ENCODE measurements at places on chromosomes 7 and 10.
A peak's percentile ranks its signal among the peaks of the same experiment; 100 is the strongest.

GRCh38 chr10:119441921-119442757 is 100.4 kb downstream of the RGS10 start:
- DNase-seq = no peak

GRCh38 chr10:73744664-73744975 is 448 bp downstream of the SEC24C start:
- peak; percentile 58 for DNase-seq

DNA sequence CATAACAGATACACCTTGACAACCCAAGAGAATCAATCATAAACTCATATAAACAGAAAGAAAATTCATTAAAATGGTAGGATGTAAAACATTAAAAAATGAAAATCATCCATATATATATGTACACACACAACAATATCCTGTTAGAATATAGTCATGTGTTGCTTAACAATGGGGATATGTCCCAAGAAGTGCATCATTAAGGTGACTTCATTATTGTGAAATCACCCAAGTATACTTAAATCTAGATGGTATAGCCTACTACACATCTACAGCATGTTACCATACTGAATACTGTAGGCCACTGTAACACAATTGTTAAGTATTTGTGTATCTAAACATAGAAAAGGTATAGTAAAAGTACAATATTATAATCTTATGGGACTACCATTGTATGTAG is 115.8 kb upstream of the TMEM168 start:
- DNase-seq = no peak

DNA sequence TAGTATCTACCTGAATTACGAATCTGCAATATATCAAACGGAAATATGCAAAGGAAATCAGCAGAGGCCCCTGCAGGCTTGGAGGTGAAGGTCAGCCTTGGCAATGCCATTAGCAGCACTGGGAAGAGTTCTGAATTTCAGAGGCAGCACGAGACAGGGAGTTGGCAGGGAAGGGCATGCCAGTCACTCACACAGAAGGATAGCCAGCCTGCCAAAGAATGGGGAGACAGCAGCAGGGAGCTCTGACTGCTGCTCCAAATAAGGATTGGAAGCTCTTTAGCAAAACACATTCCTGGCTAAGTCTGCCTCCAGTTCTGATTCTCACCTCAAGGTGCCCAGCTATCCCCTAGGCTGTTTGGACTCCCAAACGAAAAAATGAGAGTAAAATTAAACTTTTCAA is 188.0 kb downstream of the PDE1C start:
- DNase-seq = no peak

DNA sequence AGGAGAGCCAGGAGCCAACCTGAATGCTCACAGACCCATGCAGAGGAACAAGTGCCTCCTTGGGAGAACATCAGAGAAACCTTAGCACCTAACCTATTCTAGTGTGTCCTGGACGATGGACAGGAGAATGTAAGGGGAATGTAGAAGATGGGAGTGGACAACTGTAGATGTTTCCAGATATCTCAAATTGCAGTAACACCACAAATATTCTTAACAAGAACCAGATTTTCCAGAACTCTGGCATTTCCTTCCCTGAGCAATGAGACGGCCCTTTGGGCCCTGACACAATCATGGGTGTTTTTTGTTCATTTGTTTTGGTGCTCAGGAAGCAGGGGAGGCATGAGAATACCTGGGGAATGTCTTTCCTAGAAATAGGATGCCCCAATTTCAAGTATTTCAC is 196.1 kb upstream of the PRSS1 start:
- no peak for DNase-seq

DNA sequence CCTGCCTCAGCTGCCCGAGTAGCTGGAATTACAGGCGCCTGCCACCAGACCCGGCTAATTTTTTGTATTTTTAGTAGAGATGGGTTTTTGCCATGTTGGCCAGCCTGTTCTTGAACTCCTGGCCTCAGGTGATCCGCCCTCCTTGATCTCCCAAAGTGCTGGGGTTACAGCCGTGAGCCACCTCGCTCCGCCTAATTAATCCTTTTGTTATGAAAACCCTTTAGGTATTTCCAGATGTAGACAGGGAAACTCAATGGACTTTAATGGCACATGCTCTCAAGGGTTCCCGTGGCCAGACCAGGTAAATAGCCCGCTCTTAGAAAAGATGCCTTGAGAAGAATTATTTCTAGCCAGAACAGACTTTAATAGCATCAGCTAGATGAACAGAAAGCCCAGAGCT is 19.7 kb upstream of the EXOC4 start:
- no peak for DNase-seq

- no peak for DNase-seq
Observed at GRCh38 chr7:65812281-65812680, 60.6 kb upstream of the VKORC1L1 start.

DNA sequence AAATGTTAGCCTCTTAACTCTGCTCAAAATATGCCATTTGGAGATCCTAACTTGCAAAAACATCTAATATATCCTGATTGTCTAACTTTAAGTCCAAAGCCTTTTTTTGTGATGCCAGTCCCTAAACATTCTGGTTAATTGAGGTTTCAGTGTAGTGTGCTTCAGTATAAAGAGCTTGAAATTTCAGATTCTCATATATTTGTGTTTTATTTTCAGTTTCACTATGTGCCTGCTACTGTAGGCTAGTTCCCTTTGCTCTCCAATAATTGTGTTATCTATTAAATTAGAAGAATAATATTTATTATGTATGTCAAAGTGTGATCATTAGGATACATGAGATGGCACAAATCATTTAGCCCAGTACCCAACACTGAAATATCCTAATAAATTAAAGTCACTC is 1361.2 kb downstream of the XPNPEP1 start:
- no peak for DNase-seq

GRCh38 chr10:47299611-47300428 is at the start of gene GDF10:
Gene GDF10 (plus strand): TSS chr10:47300197. CDS start chr10:47300652, 455 bp downstream.
- no peak for DNase-seq

GRCh38 chr10:6647811-6648526 is 67.9 kb upstream of the PRKCQ start:
- peak; percentile 47 for DNase-seq

- no peak for DNase-seq
Observed at GRCh38 chr10:76169246-76169645, 737.8 kb downstream of the LRMDA start.

GRCh38 chr7:87600130-87601124 is at the start of gene ABCB1:
Gene ABCB1 (minus strand): TSS chr7:87600884. CDS start chr7:87600184, 700 bp downstream.
- peak; percentile 66 for DNase-seq

DNA sequence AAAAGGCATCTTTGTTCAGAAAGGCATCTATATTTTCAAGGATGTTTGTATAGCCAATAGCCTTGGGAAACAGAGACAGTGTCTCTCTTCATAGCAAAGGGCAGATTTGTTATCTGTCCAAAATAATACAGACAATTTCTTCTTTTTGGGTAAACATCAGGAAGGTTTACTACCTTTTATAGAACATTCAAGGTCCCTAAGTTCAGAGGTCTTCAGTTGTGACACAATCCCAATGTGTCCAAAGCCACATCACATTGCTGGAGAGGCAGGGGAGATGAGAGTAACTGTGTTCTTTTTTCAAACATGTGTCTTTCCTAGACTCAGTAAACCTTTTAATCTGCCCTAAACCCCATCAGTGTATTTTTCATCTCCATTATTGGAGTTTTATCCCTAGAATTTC is 33.6 kb upstream of the FAM13C start:
- DNase-seq = no peak

DNA sequence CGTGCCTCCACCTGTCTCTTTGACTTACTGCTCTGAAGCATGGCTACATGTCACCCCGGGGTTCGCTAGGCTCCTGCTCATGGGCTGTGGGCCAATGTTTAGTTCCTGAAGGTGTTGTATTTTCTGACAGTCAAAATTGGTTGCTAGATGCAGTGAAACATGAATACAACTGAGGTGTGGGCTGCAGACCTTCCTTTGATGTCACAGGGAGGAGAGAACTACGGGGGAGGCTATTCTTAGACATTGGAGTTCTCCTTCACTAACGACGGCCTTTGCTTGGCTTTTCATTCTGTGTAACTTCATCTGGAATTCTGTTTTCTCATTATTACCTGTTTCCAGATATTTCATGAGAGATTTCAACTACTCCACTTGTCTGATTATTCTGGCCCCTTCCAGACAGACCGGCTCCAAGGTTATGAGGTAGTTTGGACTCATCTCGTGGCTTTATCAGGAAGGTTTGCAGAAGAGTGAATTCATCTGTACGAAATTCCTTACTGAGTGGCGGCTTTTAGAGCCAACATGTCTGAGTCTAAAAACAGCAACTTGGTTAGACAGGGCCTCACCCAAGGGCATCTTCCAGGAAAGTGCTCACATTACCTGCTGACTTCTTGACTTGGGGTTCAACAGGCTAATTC is 774.7 kb downstream of the SUGCT start:
- DNase-seq = no peak

GRCh38 chr7:92714767-92715166 is 121.6 kb downstream of the CDK6 start:
- no peak for DNase-seq

DNA sequence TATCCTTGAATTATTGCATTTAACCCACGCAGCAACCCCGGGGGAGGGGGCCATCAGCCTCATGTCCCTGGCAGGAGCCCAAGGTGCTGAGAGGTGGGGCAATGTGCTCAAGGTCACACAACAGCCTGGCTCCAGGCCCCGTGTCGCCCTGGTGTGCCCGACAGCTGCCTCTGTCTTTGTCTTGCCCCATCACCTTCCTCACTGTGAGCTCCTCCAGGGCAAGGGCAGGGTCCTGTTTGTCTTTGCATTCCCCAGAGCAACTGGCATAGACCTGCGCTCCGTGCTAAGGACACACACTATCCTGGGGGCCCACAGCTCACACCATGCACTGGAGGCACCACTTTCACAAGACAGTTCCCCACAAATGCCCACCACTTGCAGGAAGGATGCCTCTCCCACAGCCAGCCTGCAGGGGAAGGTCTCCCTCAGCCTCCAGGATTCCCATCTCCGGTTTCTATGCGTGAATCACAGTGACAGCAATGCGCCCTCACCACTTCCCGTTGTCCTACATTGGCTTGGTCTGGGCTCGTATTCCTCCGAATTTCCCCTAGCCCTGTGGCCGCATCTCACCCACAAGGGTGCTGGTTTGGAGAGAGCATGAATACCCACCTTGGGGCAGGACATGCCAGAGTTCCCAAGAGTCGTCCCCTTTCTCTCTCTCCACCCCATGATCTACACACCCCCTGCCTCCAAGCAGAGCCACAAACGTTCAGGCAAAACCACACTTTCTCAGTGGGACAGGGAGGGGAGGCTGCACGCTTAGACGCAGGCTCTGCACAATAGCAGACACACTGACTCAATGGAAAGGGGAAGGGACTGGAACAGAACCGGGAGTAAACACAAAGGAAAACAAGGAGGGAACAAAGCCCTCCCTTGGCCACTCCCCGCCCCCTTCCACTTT is 10.3 kb downstream of the ITPRIP start:
- DNase-seq = no peak

- DNase-seq = no peak
Observed at GRCh38 chr10:13673156-13673555, 86.4 kb downstream of the PRPF18 start.

- DNase-seq = peak; percentile 36
Observed at GRCh38 chr7:25821225-25821624, 330.8 kb upstream of the NFE2L3 start.

- no peak for DNase-seq
Observed at GRCh38 chr7:134446923-134447322, 12.0 kb downstream of the AKR1B1 start.

- DNase-seq = no peak
Observed at GRCh38 chr10:100192350-100192749, 6.5 kb upstream of the ERLIN1 start.

DNA sequence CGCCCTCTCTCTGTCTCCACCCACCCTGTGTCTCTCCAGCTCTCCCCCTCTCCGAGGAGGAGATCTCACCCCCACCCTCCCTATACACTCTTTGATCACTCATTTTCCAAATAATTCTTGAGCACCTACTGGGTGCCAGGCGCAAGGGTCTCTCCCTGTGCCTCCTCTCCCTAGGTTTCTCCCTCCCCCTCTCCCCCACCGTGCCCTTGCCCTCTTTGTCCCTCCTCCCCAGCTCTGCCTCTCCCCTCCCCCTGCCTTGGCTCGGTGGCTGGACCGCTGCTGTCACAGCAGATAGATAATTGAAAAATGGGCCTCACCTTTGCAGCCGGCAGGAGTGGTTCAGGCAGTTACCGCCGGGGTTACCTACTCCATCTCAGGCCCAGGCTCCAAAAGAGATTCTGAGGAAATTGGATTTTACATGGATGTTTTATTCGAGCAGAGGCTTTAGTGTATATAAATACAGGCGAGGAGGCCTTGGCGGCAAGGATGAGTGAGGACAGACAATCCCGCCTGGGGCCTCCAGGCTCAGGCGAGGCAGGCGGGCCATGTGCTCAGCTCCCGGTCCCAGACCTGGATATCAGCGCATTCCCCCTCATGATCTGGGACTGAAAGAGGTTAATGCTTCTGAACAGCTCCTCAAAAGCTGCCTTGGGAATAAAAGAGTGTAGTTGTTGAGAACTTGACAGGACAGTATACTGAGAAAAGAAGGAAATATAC is 60.8 kb upstream of the BTRC start:
- no peak for DNase-seq

DNA sequence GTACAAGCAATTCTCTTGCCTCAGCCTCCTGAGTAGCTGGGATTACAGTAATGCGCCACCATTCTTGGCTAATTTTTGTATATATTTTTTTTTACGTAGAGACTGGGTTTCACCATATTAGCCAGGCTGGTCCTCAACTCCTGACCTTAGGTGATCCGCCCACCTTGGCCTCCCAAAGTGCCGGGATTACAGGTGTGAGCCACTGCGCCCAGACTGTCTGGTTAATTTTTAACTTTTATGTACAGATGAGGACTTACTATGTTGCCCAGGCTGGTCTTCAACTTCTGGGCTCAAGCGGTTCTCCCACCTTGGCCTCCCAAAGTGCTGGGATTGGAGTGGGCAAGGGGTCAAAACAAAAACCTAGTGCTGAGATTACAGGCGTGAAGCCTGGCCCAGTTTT is 101.8 kb downstream of the JMJD1C start:
- no peak for DNase-seq

DNA sequence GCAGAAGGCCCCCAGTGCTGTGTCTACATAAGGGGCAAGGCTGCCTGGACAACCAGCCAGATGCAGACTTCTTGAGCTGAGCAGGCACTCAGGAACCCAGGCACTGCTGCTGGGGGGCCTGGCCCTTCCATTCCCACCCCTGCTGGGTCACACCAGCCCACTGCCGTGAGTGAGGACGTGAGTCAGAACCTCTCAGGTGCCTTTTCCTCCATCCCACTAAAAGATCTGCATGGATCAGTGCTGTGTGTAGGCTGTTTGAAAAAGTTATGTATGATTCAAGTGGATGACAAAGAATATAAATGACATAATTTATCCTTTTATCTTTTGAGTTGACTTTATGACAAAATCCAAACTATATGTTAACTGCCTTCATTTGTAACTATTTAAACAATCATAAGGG is 499.3 kb downstream of the INHBA start:
- no peak for DNase-seq

DNA sequence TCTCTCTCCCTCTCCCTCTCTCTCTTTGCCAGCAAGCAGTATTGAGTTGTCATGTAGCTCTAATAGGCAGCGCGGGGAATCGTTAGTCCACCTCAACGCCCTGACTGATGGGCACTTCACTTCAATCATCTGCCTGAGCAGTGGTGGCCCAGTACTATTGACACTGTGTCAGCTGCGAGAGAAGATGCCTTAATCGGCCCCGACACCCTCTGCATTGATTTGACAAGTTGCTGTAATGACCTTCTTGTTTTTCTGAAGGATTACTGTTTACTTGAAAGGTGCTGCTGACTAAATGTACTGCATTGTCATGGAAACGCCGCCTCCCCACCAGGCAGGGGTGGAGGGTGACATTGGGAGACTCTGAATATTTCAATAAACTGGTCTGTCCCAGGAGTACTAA is 913.8 kb downstream of the KCNMA1 start:
- DNase-seq = no peak
